ENCODE measurements at places on chromosomes 1 and 21.

GRCh38 chr1:241857131-241857530 is 9.1 kb downstream of the EXO1 start:
- no peak for ATAC-seq

GRCh38 chr1:233435622-233436021 is 108.1 kb downstream of the MAP3K21 start:
- no peak for ATAC-seq

- ATAC-seq: no peak
These were observed 1404.4 kb upstream of the PRMT6 start for GRCh38 chr1:105652109-105652508.

DNA sequence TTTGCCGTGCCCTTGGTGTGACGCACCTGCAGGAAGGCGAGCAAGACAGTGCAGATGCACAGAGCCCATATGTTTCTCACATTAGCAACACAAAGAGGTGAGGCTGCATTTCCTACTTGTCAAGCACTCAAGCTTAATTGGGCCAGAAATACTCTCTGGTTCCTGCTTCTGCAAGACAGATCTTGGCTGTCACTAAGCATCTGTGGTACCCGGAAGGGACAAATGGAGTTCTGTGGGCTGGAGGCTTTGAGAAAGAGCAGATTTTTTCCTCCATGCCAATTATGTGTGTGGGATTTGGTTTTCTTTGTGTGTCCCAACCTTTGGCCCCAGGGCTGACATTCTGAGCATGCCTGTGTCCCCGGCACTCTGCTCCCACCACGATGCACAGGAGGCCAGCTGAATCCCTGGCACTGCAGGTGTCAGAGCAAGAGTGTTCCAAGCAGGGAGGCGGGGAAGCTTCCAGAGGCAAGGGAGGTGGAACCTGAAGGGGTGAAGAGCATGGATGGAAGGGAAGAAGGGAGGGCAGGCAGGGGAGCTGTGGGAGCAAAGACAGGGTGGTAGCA is 52.0 kb upstream of the STUM start:
- ATAC-seq: peak; percentile 20

DNA sequence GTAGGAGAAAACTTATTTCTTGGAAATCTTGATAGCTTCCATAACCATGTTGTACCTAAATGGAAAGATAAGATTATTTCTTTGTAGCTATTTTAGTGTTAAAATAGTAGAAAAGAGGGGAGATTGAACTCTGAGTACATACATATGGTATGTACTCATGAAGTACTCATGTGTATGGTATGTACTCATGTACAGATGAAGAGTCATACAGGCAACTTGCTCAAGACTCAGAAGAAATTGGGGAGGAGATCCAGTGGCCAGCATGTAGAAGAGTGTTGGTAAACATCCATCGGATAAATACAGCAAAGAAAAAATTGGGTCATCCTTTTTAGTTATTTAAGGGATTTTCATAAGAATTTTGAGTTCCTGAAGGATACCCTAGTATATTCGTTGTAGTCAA is 29.0 kb downstream of the MDM4 start:
- no peak for ATAC-seq

DNA sequence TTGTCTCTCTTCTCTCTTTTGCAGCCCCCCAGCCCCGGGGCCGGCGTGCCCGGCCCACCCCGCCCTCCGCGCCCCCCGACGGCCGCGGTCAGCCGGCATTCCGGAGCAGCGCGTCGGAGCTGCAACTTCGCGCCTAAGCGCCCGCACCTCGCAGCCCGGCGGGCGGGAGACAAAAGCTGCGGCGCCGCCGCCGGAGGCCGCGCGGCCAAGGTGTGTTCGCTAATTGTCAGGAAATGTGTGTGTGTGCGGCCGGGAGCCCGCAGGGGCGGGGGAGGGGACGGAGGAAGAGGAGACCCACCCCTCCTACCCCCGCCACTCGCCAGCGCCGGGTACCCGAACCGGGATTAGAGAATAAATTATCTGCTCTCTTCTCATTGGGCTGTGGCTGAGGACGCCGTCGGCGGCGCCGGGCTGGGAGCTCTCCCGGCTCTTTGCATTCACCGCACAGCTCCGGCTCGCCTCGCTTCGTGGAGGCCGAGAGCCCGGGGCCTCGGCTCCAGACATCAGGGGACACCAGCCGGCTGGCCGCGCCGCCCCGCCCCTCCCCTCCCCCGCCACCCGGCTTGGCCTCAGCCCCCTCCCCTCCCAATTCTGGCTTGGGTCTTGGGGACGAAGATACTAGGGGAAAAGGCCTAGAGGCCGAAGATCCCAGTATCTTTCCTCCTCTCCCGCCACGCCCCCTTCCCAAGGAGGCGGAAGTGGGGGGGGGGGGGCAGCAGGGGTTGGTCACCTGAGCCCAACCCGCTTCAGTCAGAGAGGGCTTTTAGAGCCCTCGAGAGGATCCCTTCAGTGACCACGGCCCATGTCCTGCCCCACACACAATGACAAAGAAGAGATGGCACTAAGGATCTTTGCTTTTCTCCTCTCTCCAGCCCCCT is 1.3 kb upstream of the BLACAT1 start:
- no peak for ATAC-seq

- no peak for ATAC-seq
These were observed 59.9 kb upstream of the SPOCD1 start for GRCh38 chr1:31875636-31876236.

DNA sequence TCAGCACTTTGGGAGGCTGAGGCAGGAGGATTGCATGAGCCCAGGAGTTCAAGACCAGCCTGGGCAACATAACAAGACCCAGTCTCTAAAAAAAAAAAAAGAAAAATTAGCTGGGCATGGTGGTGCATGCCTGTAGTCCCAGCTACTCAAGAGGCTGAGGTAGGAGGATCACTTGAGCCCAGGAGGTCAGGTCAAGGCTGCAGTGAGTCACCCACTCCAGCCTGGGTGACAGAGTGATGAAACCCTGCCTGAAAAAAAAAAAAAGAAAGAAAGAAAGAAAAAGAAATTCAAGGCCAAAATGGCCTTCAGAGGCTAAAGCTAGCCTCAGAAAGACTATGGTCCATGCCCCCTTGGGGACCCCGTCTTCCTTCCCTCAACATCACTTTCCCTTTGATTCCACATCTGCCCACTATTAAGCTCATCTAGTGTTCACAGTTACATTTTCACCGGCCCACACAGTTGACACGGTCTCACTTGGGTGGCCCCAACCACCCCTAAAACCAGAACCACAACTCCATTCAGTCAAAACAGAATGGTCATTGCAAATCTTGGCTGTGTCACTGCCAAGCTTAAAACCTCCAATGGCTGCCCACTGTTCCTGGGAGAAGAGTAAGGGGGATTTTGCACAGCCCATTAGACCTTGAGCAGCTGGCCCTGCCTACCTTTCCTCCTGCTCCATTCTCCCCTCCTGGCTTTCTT is 2.1 kb upstream of the CAPN8 start:
- peak; percentile 78 for ATAC-seq

DNA sequence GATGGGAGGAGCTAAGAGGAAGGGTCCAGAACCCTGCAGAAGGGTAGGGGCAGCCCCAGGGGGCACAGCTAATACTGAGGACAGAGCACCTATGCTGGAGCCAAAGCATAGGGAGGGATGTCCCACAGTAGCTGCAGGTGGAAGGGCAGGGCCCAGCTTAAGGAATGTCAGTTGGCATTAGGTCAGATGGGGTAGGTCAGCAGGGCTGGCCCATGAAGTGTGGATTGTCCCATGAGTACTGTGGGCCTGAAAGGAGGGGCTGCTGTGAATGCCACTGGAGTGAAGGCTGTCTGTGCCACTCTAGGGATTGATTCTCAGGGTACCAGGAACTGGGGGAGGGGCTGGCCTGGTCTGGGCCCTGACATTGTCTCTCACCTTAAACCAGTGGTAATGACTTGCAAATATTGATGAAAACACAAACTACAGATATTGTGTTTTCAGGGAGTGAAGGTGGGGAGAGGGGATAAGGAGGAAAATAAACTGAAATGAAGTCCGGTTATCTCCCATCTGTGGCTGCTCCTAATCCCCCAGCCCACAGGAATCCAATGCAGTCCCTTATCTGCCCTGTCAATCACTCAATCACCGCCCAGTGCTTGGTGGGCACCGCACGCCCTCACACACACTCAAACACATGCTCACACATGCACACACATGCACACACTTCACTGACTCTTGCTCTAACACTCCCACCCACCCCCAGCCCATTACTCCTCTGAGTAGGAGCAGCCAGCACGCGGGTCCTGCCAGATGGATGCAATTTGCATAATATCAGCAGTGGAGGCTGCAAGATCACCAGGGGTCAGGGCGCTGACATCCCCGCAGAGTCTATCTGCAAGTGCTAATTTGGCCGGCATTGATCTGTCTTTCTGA is 27.8 kb downstream of the DMAP1 start:
- ATAC-seq: no peak

DNA sequence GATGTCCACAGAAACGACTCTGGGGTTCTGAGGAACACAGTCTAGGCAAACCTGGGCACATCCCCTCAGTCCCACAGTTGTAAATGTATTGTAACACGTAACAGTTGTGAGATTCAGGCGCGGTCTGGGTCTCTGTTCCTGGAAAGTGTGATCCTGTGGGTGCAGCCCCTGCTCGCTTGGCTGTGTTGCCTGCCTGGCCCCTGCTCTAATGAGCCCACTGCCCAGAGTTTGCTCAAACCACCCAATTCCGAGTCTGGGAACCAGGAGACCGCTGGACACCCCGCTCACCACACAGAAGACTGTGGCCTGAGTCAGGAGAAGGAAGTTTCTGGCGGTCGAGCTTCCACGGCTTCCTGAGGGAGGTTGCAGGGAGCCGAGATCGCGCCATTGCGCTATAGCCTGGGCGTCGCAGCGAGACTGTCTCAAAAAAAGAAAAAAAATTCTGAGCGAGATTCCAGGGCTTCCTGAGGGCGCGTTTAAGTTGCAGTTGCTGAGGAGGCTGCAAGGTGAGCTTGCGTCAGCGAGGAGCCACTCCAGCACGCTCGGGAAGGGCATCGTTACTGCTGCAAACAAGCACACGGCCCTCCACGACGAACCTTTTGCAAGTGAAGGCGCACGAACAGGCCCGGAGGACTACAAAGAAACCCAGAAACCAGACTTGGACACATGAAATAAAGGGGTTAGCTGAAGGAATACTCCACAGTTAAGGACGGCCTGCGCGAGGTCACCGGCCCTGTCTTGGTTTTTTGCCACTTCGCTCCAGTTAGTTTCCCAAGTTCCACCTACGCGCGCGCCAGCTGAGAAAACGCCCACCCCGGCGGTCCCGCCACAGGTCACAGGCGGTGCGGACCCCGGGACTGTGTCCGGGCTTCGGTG is 1.1 kb downstream of the C21orf58 start:
- ATAC-seq: no peak

Measured in stimulated activated memory B cell treated with anti-CD40 and anti-IgM and Interleukin-4, amounts not matched to agents 10 μg/mL and 1 μg/mL and 100 μg/mL, for 72 hours (primary cell).